ENCODE measurements at places on chromosomes 16 and 17. TPM values are rescaled to one million over a fixed set of nuclear protein-coding genes. Genes with fewer than 3 reads are reported as not detected.

GRCh38 chr17:70677783-70678647 lies 508.7 kb downstream of the KCNJ2 start:
- no peak for DNase-seq

Gene ASPSCR1
- 40.1 TPM for polyA plus RNA-seq

Gene TEX19
- polyA plus RNA-seq = not detected

Gene PHAF1
- 28.3 TPM for polyA plus RNA-seq

DNA sequence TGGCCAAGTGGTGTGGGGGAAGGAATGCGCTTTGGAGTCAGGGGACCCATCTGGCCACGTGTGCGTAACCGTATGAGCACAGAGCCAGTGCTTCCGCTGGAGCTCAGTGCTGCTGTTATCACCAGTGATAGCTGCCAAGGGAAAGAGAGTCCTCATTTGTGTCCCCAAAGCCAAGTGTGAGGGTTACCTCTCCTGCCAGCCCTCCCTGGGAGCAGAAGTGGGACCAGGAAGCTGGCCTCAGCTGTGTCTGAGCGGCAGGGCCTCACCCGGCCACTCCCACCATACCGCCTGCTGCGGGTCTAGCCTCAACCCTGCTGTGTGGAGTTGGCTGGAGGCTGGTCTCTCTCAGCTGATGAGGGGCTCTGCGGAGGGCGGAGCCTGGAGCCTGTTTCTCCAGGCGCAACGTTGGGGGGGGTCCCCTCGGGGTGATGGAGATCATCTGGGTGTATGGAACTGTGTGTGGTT lies 44.5 kb downstream of the MEAK7 start:
- DNase-seq = no peak

GRCh38 chr16:49876716-49877129 lies 20.8 kb upstream of the ZNF423 start:
- DNase-seq = no peak

- DNase-seq = no peak
Observed at GRCh38 chr17:55768936-55769624, 18.2 kb downstream of the PCTP start.

DNA sequence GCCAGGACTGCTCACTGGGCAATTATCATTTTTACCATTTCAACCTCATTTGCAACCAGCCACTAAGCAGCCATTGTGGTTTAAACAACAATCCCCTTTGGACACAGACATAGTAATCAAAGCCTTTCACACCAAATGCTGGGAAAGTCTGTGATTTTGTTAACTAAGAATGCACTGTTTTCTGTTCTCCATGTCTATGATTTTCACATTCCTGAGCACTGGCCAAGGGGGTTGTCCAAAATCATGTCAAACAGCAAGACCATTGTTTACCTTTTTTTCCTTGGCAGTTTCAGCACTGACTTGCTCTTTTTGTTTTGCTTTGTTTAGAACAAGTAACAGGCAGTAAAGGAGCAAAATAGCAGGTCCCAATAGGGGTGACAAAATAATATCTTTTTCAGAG lies 106.3 kb upstream of the SIAH1 start:
- no peak for DNase-seq

DNA sequence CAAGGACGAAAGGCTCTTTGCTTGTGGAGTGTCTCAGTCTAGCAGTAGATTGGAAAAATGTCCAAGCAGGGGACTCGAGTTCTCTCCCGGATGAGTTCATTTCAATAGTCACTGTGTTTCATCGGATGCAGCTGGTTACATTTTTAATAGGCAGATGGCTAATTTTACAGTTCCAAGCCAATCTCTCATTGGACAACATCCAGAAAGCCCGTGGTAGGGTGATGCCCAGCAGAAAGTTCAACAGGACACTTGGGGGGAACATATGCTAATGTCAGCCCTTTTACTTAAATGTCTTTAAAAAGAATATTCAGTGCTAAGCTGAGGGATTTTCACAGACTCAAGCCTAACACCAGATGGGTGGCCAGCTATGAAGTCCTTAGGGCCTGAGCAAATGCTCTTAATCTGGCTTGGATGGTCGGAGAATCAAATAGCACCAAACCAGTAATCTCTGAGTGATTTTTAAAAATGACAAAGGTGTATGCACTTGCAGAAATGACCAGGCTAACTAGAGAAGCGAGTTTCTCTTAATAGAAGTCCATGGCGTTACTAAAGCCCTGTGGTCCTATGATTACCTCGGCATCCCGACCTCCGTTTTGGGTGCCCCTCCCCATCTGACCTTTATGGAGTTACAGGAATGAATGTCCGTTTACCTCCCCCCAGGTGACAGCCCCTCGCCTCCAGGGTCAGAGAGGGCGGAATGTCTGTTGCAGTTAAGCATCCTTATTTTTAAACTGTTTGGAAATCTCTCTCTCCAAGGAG lies 289.2 kb upstream of the SALL1 start:
- DNase-seq = no peak

Gene GUCY2D
- not detected for polyA plus RNA-seq

- no peak for DNase-seq
Observed at GRCh38 chr16:68265078-68265920, 973 bp downstream of the SLC7A6 start.
